ENCODE measurements at places on chromosomes 11 and 22. TPM values are rescaled to one million over a fixed set of nuclear protein-coding genes. Genes with fewer than 3 reads are reported as not detected.

Gene KRTAP5-11
- total RNA-seq = not detected

DNA sequence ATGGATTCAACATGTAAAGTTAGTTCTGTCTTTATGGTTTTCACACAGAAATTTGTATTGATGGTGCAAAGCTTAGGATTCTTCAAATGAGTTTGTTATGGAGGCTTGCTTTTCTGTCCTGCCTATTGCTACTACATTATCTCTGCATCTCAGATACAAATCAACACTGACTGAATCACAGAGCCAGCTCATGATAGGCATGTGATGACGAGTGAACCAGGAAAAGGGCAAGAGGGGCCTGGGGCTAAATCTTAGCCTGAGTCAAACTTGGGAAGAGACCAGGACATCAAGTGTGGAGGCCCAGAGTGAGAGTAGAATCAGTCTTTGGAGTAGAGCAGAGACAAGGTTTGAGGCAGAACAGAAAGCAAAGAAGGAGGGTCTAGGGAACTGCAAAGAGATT is 107.1 kb upstream of the CD44 start:
- peaks cover 5% of the 10 kb centered on the region for H3K4me1 ChIP-seq
- no peak for DNase-seq
- H3K4me3 ChIP-seq = no peak overlapping the region
- no peak overlapping the region for H3K27ac ChIP-seq
- peaks cover 3% of the 10 kb centered on the region for H3K27me3 ChIP-seq
- no peaks in the 10 kb centered on the region for H3K36me3 ChIP-seq

- peaks cover 3% of the 10 kb centered on the region for H3K27me3 ChIP-seq
- no peaks in the 10 kb centered on the region for H3K36me3 ChIP-seq
- no peaks in the 10 kb centered on the region for H3K4me1 ChIP-seq
These were observed 31.7 kb downstream of the FAM181B start for GRCh38 chr11:82701847-82702520.

Gene TBX1
- 12.8 TPM for total RNA-seq

- peaks cover 26% of the 10 kb centered on the region for H3K4me1 ChIP-seq
- H3K27ac ChIP-seq = no peak overlapping the region
- H3K27me3 ChIP-seq = peaks cover under 1% of the 10 kb centered on the region
These were observed 141.2 kb downstream of the MN1 start for GRCh38 chr22:27660306-27660705.

Gene GNAZ
- total RNA-seq = 11.4 TPM

Gene DAGLA
- total RNA-seq = 3.4 TPM

Gene HPS4
- total RNA-seq = 41.1 TPM

Gene APOL4
- not detected for total RNA-seq

- H3K4me3 ChIP-seq = no peak overlapping the region
- H3K27ac ChIP-seq = no peak overlapping the region
- H3K4me1 ChIP-seq = peaks cover 2% of the 10 kb centered on the region
- H3K27me3 ChIP-seq = no peaks in the 10 kb centered on the region
- DNase-seq = no peak
These were observed 23.4 kb upstream of the WNT7B start for GRCh38 chr22:46000081-46001027.

GRCh38 chr11:1041936-1042608 is 5.6 kb upstream of the MUC6 start:
- no peak overlapping the region for H3K27ac ChIP-seq
- no peaks in the 10 kb centered on the region for H3K36me3 ChIP-seq
- H3K27me3 ChIP-seq = no peaks in the 10 kb centered on the region
- no peak for DNase-seq
- no peaks in the 10 kb centered on the region for H3K4me1 ChIP-seq

DNA sequence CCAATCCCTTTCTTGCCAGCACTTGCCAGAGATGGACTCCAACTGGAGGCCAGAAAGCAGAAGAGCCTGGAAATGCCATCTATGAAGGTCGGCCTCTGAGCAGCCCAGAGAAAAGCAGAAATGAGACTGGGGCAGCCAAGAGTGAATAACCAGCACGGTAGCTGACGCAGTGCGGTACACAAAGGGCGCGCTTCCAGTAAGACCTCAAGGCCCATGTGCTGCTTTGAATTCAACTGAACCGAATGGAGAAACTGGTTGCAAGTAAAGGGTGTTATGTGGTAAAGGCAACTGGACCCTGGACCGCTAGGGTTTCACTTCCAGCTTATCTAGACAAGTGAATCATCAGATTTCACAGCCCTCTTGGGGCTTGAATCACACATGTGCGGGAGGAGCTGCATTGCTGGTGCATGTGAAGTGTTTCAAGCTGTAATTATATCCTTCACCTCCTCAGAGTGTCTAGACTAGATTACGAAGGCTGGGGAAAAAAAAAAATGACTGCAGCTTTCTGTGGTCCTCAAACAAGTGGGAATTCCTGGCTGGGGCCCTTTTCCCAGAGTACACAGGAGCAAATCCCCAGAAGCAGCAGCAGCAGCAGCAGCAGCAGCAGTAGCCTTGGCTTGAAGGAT is 128.9 kb downstream of the CCDC34 start:
- peaks cover 16% of the 10 kb centered on the region for H3K4me1 ChIP-seq
- H3K4me3 ChIP-seq = no peak overlapping the region
- H3K27ac ChIP-seq = no peak overlapping the region
- DNase-seq = no peak

Gene MS4A7
- 0.25 TPM for total RNA-seq

GRCh38 chr11:108551651-108552462 is 41.7 kb downstream of the EXPH5 start:
- H3K27me3 ChIP-seq = no peaks in the 10 kb centered on the region
- DNase-seq = no peak
- H3K36me3 ChIP-seq = no peaks in the 10 kb centered on the region
- H3K4me1 ChIP-seq = peaks cover 17% of the 10 kb centered on the region
- no peak overlapping the region for H3K4me3 ChIP-seq
- peak overlapping the region; percentile 97 for H3K27ac ChIP-seq

- peaks cover 25% of the 10 kb centered on the region for H3K4me1 ChIP-seq
- no peak overlapping the region for H3K27ac ChIP-seq
- peaks cover 8% of the 10 kb centered on the region for H3K36me3 ChIP-seq
- peaks cover 5% of the 10 kb centered on the region for H3K27me3 ChIP-seq
These were observed 46.2 kb downstream of the BLID start for GRCh38 chr11:122069707-122070360.

Gene TRIM49
- not detected for total RNA-seq

DNA sequence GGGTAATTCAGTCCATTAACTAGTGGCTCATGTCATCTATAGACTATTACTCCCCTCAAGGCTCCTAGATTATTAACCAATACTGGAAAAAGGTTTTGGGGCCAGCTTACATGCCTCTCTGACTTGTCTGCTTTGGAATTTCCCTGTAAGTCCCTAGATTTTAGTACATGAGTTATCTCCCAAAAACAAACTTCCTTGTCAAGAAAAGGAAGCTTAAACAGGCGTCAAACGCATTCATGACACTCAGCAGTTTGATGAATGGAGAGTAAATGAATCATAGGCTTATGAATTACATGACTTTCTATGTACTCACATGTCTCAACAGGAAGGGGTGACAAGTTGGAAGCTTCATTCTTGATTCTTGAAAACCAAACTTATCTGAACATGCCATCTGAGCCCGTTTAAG is 70.8 kb downstream of the BLID start:
- no peaks in the 10 kb centered on the region for H3K36me3 ChIP-seq
- H3K4me3 ChIP-seq = no peak overlapping the region
- H3K27me3 ChIP-seq = no peaks in the 10 kb centered on the region
- peaks cover 18% of the 10 kb centered on the region for H3K4me1 ChIP-seq
- no peak for DNase-seq

Gene HBG2
- 6.5 TPM for total RNA-seq

GRCh38 chr22:47589271-47590250 is 827.1 kb downstream of the TBC1D22A start:
- no peaks in the 10 kb centered on the region for H3K4me1 ChIP-seq
- DNase-seq = no peak
- H3K27ac ChIP-seq = no peak overlapping the region
- no peak overlapping the region for H3K4me3 ChIP-seq
- H3K36me3 ChIP-seq = peaks cover 36% of the 10 kb centered on the region
- peaks cover 8% of the 10 kb centered on the region for H3K27me3 ChIP-seq
